ENCODE measurements at places on chromosomes 16 and 17.
A peak's percentile ranks its signal among the peaks of the same experiment; 100 is the strongest.

DNA sequence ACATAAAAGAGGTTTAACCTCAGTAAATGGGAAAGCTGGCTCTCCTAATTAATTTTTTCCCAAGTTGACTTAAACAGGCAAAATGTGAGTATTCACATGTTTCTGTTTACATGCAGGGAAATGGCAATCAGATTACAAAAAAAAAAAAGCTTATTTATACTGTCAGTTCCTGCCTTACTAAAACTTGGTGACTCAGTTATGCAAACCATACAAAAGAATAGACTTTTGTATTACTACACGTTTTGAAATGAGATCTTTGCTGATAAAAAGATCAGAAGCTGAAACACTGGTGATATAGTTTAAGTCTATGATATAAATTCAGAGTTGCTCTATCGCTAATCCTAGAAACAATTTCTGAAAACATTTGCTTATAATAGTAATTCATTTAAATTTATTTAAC, 9.4 kb upstream of the KCNJ2 start:
- DNase-seq = no peak

- DNase-seq = peak; percentile 72
These were observed 9.4 kb downstream of the RPL19 start for GRCh38 chr17:39209317-39210092.

- no peak for DNase-seq
These were observed 113.2 kb downstream of the MSI2 start for GRCh38 chr17:57369509-57369945.

DNA sequence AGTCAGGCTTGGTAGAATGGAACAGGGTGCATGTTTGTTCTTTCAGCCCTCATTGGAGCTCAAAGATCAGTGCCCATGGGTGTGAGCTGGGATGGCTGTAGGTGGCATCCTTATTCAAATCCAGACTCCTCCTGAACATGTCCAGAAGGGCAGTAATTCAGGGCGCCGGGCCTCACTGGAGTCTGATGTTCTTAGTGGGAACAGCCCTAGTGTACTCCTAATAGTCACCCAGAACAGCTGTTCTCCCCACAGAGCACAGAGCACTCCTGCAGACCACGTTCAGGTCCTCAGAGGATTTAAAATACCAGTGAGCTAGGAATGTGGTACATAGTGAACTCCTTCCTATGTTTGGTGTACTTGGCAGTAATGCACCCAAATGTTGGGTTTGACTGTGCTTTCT, 96.2 kb downstream of the BANP start:
- DNase-seq = no peak

DNA sequence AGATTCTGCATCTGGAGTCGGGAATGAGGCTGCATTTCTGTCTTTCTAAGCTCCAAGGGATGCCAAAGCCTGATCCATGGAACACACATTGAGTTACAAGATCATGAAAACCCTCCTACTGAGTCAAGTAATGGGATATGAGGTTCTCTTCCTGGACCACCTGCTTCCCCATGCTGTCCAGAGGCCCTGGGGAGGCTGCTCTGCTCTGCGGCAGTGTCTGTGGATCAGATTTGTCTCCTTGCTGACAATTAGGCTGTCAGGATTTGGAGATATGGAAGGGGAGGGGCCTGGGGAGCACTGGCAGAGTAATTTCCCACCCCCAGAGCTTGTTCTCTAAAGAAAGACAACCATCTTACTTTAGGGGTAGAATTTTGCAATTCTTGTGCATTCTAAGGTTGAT, 33.0 kb downstream of the C16orf95 start:
- peak; percentile 17 for DNase-seq

DNA sequence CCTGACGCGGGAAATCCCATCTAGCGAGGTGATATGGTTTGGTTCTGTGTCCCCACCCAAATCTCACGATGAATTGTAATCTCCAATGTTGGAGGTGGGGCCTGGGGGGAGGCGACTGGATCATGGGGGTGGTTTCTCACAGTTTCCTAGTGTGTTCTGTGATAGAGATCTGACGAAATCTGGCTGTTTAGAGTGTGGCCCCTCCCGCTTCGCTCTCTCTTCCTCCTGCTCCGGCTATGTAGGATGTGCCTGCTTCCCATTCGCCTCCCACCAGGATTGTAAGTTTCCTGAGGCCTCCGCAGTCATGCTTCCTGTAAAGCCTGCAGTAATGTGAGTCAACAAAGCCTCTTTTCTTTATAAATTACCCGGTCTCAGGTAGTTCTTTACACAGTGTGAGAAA, 31.6 kb downstream of the IFT140 start:
- DNase-seq = no peak

- peak; percentile 45 for DNase-seq
These were observed 22.3 kb upstream of the PABPN1L start for GRCh38 chr16:88888461-88889387.

DNA sequence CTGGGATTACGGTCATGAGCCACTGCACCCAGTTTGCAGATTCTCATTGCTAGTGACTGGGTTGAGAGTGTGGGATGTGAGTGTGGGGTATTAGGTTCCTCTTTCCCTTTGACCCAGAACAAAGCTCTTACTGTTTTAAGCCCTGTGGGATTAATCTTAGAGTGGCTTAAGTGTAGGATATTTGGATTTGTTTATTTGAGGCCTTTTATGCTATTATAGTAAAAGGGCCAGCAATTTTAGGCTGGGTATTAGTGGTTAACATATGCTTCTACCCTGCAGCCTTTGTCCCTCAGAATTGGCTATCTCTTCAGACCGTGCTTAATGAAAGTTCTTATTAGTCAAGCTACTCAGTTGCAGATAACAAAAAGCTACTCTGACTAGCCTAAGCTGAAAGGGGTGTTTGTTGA, 3.2 kb downstream of the SGF29 start:
- no peak for DNase-seq

DNA sequence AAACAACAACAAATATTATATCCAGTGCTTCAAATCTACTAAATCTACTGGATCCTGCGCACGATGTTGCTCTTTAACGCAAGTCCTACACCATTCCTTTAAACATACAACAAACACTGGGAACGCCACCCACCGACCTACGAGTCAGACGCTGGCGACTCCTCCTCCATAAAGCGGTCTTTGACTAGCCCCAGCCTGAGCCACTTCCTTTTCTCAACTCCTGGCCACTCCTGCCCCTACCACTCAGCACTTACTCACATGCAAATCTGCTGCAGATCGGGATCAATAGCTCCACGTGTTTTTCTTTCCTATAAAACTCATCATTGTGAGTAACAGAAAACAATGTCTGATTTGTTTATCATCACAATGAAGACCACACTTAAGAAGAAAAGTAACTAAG, 32.8 kb upstream of the MNT start:
- no peak for DNase-seq

DNA sequence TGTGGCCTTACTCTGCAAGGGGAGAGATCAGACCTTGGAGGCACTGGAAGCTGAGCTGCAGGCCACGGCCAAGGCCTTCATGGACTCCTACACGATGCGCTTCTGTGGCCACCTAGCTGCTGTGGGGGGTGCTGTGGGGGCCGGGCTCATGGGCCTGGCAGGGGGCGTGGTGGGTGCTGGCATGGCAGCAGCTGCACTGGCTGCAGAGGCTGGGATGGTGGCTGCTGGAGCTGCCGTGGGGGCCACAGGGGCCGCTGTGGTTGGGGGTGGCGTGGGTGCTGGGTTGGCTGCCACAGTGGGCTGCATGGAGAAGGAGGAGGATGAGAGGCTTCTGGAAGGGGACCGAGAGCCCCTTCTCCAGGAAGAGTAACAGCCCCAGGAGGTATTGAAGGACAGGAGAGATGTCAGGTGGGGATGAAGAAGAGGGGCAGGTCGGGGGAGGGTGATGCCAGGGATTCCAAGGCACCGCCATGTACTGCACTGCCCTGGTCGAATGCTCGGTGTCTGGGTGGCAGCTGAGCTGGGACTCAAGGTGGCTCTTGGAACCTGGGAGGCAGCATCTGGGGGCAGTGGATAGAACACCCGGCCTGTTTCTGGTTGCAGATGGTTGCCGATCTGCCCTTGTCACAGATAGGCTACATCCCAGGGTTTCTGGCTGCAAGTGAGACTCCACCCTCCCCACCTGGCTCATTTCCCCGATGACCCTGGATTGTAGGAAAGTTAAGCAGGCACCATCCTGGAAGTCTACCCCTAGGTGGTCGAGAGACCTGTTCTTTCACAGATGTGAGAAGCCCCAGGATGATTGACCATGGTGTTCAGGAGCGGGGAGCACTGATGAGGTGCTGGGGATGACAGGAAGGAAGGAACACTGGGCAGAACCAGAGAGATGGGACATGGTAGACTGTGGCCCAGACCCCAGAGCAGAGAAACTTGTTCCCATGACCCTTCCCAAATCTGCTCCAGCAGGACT, 5.1 kb downstream of the RNF112 start:
- DNase-seq = no peak
